Stimulated activated CD8-positive, alpha-beta memory T cell treated with anti-CD3 and anti-CD28 coated beads, Interleukin-4, amount 100 ng/mL, for 4 hours (primary cell): ENCODE measurements at places on chromosomes 2 and 18.

- DNase-seq, result no peak
Measured at GRCh38 chr2:206245265-206245672, 29.2 kb upstream of the ZDBF2 start.

GRCh38 chr18:48953104-48953706, 2.4 kb upstream of the SMAD7 start:
- DNase-seq, result no peak

DNA sequence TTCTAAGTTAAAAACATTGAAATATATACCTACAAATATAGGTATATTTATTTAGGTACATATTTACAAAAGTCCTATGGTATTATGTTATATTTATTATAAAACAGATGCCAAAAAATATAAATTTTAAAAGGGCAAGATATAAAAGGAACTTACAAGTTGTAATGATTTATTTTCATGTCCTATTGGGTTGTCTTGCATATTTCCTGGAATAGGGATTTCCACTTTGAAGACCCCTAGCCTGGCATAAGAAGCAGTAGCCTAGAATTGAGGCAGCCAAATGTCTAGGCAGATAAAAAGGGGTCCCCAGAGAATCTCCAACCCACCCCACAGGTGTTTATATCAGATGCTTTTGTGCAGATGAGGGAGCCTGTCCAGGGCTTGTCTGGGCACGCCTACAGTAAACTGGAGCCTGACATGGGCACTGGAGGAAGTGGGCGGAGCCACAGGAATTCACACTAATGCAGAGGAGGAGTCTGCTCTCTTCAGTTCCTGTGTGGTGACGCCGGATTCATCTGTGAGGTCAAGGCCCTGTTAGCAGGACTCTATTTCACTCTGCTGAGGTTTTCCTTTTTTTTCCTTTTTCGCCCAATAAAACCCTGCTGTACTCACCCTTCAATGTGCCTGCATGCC, 1088.9 kb upstream of the PIK3C3 start:
- no peak for DNase-seq

GRCh38 chr2:237324405-237324831, 89.5 kb downstream of the COL6A3 start:
- no peak for DNase-seq

DNA sequence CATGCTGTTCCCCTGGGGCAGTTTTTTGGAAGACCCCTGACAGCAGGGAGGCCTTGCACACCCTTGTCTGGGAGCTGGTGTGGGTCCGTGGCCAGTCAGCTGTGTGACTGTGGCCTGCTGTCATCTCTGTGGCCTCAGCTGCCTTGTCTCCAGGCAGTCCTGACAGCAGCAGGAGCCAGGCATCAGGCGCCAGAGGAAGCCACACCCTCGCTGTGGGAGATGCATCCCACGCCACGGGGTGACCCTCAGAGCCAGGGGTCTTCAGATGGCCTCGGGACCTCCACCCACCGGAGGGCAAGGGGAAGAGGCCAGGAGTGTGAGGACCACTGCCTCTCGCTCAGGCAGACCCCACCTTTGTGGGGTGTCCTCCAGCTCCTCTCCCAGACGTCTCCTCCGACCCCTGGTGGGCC, 5.0 kb downstream of the BOK start:
- no peak for DNase-seq
